NCI-H1930 (cell line): ENCODE measurements at places on chromosomes 1 and 21.

- no peak for DNase-seq
These were observed 193.9 kb downstream of the DHRS3 start for GRCh38 chr1:12424087-12424529.

DNA sequence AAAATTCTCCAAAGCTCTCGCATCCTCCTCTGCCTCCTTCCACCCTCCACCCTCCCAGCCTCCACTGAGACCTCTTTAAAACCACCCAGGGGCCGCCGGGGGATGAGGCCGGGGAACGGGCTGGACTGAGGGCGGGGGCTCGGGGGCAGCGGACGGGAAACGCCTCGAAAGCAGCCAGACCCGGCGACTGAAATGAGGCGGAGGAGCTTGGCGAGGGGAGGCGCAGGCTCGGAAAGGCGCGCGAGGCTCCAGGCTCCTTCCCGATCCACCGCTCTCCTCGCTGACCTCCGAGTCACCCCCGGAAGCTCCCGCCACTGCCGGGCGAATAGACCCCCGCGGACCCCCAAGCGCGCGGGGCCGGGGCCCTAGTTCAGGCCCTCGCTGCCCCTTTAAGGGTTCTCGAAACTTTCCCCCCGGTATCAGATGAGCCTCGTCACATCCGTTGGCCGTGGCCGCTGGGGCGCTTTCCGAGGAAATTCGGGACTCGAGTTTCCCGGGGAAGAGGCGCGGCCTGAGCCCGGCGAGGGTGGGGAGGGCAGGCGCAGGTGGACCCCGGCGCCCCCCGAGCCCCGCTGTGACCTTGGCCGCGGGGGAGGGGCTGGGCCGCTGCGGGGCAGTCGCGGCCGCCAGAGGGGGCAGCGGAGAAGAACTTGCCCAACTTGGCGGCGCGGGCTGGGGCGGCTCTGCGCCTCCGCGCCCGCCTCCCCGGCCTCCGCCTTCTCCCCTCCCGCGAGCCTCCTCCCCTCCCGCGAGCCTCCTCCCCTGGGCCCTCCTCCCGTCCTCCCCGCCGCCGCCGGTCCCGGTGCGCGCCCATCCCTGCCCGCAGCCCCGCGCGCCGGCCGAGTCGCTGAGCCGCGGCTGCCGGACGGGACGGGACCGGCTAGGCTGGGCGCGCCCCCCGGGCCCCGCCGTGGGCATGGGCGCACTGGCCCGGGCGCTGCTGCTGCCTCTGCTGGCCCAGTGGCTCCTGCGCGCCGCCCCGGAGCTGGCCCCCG is at the start of gene BACE2:
Gene BACE2 (plus strand): TSS at position 813 of the 995 bp plus-strand sequence. CDS start 104 bp downstream, at position 917.
- DNase-seq = peak; percentile 38

- DNase-seq = no peak
These were observed 34.1 kb upstream of the DIP2A start for GRCh38 chr21:46424621-46425020.

GRCh38 chr1:31058012-31058411 is 7.5 kb downstream of the PUM1 start:
- DNase-seq = no peak

GRCh38 chr1:212698467-212699103 is 1.1 kb downstream of the BATF3 start:
- DNase-seq = no peak

DNA sequence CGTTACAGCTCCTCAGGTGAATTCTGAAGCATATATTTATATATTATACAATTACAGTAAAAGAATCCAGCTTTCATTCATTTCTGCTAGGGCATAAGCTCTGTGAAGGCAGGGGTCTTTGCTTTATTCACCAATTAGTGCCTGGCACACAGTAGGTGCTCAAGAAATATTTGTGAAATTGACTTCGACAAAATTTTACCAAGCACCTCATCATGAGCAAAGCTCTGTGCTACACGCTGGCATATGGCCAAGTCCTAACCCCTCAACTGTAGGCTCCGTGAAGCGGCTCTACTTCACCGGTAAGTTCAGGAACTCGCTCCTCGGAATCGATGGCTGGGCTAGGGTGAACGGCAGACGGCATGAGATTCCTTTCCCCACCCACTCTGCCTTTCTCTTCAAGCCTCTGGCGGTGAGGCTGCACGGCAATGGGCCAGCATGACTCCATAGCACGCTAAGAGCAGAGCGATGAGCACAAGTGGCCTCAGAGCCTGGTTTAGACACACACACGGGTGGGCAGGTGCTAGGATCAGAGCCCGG is 8.7 kb downstream of the C1orf174 start:
- DNase-seq = no peak

- no peak for DNase-seq
These were observed 134.3 kb downstream of the NR5A2 start for GRCh38 chr1:200161801-200162200.

DNA sequence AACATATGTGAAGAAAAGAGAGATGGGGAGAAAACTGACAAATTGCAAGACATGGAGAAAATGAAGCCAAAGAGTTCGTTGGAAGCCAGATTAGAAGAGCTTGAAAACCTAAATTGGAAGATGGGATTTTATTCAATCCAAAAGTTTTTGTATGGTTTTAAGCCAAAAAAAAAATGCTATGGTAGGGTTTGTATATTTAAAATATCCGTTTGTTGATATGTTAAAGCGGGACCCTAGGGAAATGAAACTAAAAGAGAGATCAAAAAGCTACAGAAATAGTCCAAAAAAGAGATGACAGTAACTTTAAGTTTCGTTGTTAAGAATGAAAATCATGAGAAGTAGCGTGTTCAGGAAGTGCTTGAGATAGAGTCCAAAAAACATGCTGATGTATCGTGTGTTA is 617.7 kb upstream of the ADGRL2 start:
- DNase-seq = no peak

DNA sequence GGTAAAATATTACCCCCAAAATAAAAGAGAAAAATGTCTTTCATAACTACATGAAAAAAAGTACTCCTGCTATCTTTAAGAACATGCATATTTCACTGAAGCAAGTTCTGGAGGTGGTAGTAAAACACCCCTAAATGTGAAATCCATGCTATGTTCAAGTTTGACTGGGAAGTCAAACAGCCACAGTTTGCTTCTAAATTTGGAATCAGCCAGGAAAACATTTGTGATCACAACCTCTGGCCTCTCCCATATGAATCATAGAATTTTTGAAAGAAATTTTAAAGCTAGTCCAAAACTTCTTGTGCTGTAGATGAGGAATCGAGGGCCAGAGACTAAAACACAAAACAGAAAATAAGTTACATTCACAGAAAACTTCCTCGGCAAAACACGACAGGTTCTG is 6.6 kb downstream of the SORT1 start:
- DNase-seq = no peak

GRCh38 chr1:209626346-209627026 is 25.7 kb downstream of the LAMB3 start:
- no peak for DNase-seq

- no peak for DNase-seq
These were observed 595 bp downstream of the GABRD start for GRCh38 chr1:2019571-2020309.

DNA sequence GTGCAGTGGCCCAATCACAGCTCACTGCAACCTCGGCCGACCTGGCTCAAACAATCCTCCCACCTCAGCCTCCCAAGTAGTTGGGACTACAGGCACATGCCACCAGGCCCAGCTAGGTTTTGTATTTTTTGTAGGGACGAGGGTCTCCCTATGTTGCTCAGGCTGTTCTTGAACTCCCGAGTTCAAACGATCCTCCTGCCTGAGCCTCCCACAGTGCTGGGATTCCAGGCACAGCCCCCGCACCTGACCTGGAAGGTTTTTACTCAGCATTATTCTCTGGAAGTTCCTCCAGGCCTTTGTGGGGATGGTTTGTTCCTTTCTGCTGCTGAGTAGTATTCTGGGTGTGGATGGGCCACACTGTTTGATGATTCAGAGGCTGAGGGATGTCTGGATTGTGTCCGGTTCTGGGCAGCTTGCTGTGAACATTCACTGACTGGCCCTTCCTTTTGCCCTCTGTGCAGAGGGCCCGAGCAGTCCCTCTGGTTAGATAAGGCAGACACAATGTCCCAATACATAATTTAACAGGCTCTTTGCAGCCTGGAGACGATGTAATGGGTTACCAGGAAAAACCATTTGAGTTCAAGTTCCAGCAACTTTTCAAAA is 6.0 kb upstream of the TRAPPC10 start:
- no peak for DNase-seq

DNA sequence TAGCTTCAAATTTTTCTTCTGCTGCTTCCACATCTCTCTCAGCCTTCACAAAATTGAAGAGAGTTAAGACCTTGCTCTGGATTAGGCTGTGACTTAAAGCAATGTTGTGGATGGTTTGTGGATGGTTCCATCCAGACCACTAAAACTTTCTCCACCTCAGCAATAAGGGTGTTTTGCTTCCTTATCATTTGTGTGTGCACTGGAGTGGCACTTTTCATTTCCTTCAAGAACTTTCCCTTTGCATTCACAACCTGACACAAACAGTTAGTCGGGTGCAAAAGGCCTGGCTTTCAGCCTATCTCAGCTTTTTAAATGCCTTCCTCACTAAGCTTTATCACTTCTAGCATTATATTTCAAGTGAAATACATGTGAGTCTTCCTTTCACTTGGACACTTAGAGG is 30.3 kb downstream of the DENND1B start:
- DNase-seq = no peak

- no peak for DNase-seq
These were observed 51.3 kb downstream of the LGR6 start for GRCh38 chr1:202244841-202245261.

GRCh38 chr1:55065648-55066047 is 26.3 kb downstream of the PCSK9 start:
- DNase-seq = no peak

DNA sequence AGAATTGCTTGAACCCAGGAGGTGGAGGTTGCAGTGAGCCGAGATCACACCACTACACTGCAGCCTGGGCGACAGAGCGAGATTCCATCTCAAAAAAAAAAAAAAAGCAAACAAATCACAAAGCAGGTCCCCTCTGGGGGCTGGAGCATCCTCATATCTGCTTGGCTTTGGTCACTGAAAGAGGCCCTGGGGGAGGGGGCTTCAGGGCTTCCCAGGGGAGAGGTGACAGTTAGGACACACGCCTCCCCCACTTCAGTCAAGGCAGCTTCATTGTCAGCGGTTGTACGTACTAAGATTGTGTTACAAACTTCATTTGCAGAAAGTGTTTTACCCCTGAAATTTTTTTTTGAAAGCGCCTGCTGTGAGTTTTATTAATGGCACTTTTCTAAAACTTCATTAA is 130.5 kb downstream of the DHRS3 start:
- no peak for DNase-seq

GRCh38 chr1:234862360-234862943 is 252.5 kb upstream of the IRF2BP2 start:
- DNase-seq = no peak

- no peak for DNase-seq
These were observed 163.3 kb downstream of the NRIP1 start for GRCh38 chr21:14901482-14901958.

DNA sequence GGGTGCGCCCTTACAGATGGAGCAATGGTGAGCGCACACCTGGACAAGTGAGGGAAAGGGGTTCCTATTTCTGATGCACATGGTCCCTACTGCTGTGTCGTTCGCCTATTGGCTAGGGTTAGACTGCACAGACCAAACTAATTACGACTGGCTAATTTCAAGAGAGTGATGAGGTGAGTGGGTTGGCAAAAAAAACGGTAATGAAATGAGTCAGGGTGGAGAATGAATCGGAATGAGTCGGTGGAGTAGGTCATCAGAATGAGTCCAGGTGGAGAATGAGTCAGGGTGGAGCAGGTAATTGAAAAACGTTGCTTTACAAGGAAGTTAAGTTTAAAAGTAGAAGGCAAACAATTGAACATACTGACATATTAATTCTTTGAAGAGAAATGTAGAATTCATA is 79.8 kb downstream of the WDR4 start:
- DNase-seq = no peak

GRCh38 chr1:36070349-36070748 is 13.5 kb upstream of the TEKT2 start:
- no peak for DNase-seq

DNA sequence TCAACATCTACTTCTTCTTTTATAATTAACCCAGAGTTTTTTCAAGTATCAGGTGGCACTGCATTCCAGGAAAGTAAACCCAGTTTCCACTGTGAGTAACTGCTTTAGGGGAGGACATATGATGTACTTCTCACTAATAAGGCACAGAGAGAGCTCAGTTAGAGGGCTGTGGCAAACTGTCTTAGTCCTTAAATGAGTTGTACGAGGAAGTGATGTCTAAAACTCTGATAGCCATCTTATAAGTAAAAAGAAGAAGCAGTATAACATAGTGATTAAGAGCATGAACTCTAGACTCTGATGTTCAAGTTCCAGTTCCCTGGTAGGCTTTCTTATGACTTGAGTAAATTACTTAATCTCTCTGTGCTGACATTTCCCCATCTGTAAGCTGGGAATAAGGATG is 58.7 kb upstream of the PTGS2 start:
- DNase-seq = no peak

DNA sequence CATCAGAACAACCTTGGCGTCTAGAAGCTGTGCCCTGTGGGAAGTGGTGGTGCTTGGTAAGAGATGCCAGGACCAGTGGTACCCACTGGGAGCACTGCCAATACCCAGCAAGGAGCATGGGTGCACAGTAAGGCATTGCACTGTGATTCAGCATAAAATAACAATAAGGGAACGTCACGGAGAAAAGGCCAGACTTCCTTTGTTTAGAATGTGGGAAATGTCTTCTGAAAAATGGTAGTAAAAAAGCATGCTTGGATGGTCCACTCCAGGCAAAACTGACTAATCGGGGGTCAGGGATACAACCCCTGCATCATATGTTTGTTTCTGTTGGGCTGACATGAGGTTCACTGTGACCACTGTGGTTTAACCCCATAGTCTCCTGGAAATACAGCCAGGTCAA is 14.7 kb downstream of the METTL18 start:
- DNase-seq = no peak

- DNase-seq = no peak
These were observed 3.3 kb upstream of the CCDC28B start for GRCh38 chr1:32197074-32197473.

GRCh38 chr1:169487133-169487532 is 1.4 kb upstream of the SLC19A2 start:
- no peak for DNase-seq

GRCh38 chr1:200448034-200448762 is 38.4 kb upstream of the ZNF281 start:
- no peak for DNase-seq

- no peak for DNase-seq
These were observed 135.1 kb downstream of the RPS6KC1 start for GRCh38 chr1:213186168-213186567.

- DNase-seq = no peak
These were observed 30.1 kb upstream of the PCBP3 start for GRCh38 chr21:45613396-45613795.

GRCh38 chr1:218656301-218657037 is 311.3 kb downstream of the TGFB2 start:
- DNase-seq = no peak

DNA sequence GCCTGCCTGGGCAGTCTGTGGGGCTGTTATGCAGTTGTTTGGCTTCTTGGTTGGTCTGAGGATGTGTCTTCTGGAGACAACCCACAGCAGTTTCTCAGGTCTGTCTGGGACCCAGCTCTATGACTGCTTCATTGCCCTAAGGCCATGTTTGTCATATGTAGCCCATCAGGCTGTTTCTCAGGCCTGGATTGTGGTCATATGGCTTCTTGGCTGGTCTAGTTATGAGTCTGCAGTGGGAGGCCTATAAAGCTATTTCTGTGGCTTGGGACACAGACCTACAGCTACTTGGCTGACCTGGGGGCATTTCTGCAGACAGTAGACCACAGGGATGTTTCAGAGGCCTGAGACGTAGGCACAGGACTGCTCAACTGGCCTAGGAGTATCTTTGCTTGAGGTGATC is 41.5 kb downstream of the CHIA start:
- DNase-seq = no peak

- DNase-seq = no peak
These were observed 20.5 kb downstream of the RNF220 start for GRCh38 chr1:44425341-44426082.

GRCh38 chr1:53091841-53092645 is 30.0 kb downstream of the PODN start:
- DNase-seq = no peak
